ENCODE measurements at places on chromosomes 11 and 22. TPM values are rescaled to one million over a fixed set of nuclear protein-coding genes. Genes with fewer than 3 reads are reported as not detected.

- no peak for DNase-seq
Observed at GRCh38 chr22:18983120-18983651, 47.1 kb upstream of the PRODH start.

- peak; percentile 92 for DNase-seq
Observed at GRCh38 chr11:95831198-95831883, 41.0 kb downstream of the CEP57 start.

DNA sequence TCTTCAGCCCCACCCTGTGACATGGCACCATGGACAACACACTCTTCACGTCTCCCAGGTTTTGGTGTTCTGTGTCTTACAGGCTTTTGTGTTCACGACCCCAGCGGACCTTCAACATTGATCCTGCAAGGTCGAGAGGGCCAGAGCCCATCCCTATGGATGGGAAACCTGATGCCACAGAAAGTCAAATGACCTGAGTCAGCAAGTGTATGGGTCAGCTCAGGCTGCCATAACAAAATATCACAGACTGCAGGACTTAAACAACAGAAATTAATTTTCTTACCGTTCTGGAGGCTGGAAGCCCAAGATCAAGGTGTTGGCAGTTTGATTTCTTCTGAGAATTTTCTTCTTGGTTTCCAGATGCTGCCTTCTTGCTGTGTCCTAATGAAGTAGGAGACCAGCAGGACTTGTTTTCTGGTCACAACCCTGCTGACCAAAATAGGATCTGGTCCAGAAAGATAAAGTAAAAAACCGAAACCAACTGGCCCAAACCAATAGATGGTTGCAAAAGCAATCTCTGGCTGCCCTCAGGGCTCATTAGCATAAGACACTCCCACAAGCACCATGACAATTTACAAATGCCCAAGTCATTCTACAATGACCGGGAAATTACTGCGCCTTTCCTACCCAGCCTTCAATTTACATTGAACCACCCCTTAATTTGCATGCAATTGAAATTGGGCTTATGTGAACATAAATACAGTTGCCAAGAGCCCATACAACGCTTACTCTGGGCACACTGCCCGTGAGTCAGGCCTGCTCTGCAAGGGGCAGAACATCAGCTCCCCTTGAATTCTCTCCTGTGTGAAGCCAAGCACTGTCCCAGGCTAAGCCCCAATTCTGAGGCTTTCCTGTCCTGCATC is 113.9 kb downstream of the RPS6KA4 start:
- no peak for DNase-seq

DNA sequence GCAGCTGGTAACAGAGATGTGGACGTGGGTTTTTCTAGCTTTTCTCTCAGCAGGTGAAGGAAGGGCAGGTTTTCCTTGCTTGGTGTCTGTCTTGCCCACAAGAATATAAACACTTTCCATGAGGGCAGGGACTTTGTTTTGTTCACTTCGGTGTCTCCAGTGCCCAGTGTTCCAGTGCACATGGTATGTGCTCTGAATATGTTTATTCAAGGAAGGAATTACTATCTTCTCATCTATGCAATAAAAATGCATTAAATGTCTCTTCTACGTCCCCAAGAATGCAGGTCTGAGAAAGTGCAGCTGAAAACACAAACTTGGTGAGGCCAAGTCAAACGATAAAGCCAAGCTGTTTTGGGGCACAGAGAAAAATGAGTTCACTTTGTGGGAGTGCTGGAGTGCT is 56.3 kb upstream of the PLET1 start:
- no peak for DNase-seq

- DNase-seq, result no peak
Observed at GRCh38 chr22:43343262-43343669, at the start of gene SCUBE1. Gene SCUBE1, minus strand, starts transcription at chr22:43343372. Its CDS starts 111 bp downstream, at chr22:43343261.

Gene TSPAN18
- total RNA-seq, result 2.6 TPM

Gene ZNF214
- 8.4 TPM for total RNA-seq

Gene OR51E2
- total RNA-seq, result not detected

GRCh38 chr22:46914481-46914880 is 152.0 kb downstream of the TBC1D22A start:
- DNase-seq, result no peak

DNA sequence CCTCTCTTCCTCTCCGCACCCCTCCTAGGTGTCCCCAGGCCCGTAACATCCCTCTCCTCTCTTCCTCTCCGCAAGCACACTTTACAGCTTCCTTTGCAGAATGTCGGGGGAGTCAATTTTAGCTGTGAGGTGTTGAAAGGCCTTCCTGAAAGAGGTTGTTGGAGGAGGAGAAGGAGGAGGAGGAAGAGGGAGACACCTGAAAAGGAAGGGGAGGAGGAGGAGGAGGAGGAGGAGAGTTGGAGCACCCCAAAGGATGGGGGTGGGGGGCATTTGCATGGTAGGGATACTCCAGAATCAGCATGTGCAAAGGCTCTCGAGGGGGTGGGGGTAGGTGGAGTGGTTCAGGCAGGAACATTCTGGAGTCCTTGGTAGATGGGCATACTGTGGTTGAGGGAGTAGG is 1045.1 kb downstream of the TBC1D22A start:
- DNase-seq, result no peak

Gene EHF
- 43.7 TPM for total RNA-seq

- DNase-seq, result peak; percentile 73
Observed at GRCh38 chr11:110069158-110069737, 23.9 kb upstream of the ZC3H12C start.

DNA sequence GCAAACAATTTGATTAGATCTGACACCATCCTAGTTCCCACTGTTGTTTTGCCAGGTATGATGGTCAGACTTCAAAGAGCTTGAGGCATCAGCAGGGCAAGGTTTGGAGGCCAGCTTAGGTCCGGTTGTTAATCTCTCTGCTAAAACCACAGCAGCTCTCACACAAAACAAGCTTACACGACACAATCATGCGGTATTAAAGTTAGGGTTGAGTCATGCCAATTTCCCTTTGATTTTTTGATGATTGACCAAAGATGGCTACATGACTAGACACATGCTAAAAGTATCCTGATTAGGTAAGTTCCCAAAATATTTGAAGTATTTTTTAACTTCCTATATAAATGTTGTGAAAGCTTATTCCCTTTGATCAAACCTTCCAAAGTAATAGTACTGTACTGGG is 145.9 kb downstream of the ELP4 start:
- peak; percentile 99 for DNase-seq

Gene PARVG
- total RNA-seq, result not detected

- peak; percentile 61 for DNase-seq
Observed at GRCh38 chr11:19422276-19422675, 181.5 kb upstream of the E2F8 start.

DNA sequence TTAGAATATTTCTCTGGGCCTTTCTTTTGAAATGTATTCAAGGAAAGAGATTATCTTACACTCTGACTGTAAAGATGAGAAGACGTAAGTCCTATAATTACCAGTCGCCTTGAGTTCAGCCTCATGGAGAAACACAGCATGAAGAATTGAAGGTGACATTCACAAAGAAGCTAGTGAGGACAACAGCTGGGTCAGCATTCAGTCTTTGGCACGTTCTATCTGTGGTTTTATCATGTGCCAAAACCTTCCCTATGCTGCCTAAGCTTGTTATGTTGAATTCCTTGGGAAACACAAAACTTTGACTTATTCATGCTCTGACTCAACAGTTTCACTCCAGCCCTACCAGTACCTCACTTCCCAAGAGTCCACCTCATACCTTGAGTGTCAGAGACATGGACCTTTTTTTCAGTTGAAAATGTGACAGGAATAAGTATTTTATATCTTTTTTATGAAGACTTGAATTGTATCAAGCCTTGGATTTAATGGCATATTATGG is 198.8 kb upstream of the KIRREL3 start:
- no peak for DNase-seq

Gene LARGE1
- total RNA-seq, result 20.6 TPM

DNA sequence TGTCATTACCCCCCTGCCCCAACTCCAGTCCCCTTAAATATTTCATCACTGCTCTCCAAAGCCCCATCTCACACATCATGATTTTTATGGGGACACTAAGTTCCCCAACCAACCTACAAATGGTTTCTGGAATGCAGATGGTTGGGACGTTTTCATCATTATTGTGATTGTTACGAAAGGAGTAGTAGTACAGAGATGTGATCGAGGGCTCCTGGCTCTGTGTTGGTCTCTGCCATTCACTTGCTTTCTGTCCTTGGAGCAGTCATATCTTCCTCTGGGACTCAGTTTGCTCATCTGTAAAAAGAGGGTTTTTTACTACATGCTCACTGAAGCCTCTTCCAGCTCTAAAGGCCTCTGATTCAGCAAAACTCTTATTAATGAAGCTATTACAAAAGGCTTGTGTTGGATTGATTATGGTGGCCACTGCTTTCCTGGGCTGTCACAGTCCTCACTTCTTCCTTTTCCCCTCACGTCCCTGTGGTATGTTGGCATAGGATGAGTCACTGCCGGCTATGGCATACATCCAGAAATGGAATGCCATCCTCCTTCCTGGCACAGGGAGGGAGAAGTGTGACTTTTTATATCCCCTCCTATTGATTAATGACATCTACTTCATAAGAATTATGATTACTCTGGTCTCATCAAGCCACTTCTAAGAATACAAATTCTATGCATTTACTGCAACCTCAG is 593.7 kb downstream of the METTL15 start:
- DNase-seq, result peak; percentile 72

Gene TRIM51
- total RNA-seq, result not detected

Gene OR10D3
- total RNA-seq, result not detected

Gene SLCO2B1
- 60.3 TPM for total RNA-seq

DNA sequence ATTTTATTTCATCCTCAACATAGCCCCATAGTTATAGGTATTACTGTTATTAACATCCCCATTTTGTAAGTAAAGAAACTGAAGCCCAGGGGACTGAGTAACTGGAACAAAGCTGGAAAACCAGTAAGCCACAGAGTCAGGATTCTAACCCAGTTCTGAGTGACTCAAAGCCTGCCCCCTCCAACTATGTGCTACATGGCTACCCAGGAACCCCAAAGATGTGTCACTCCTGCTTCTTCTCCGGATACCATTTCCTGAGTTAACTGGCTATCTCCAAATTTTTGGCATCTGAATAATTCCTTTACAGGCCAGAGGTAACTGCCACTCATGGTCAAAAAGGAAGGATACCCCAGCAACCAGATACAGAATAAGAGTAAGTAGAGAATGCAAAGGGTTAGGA is 43.6 kb downstream of the TENM4 start:
- DNase-seq, result no peak

Gene CCDC116
- not detected for total RNA-seq

Gene PDGFB
- total RNA-seq, result 66.9 TPM

GRCh38 chr22:27801202-27801615 is 347 bp downstream of the MN1 start:
- DNase-seq, result no peak

DNA sequence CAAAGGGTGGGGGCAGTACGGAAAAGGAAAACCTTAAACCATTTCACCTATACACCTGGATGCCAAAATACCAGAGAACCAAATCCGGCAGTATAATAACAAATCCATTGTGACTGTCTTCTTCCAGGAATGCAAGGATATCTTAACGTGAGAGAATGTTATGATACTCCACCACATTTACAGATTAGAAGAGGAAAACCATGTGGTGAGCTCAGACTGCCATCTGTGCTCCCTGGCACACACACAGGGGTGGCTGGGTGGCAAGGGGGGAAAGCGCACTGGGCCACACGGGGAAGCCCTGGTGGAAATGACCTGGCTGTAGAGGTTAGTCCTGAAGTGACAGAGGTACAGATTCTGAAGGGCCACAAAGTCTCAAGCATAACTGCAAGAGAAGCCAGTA is 9.9 kb downstream of the EIF1AD start:
- DNase-seq, result no peak

- no peak for DNase-seq
Observed at GRCh38 chr22:39712751-39713525, 142.4 kb downstream of the CACNA1I start.

DNA sequence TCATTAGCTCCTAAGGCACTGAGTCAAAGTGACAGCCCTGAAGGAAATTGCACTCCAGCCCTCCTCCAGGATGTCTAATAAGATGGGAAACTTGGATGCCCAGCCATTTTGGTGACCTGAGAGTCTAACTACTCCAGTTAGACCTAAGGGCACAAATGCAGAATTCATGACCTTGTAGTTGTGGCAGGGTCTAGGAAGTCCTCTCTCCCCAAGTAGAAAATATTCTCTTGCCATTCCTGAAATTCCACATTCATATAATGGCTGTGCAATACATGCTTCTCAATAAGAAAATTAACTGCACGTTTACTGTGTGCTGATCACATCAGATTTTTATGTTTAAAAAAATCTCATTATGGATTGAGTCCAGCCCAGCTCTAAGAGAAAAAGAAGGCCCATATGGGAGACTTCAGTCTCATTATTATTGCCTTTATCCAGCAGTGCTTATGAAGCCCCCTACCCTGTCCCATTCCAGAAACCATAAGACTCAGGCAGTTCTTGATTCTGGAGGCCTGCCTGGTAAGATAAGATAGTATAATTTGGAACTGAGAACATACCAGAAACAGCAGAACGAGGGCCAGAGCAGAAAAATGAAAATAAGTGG is 133.7 kb upstream of the LDLRAD3 start:
- DNase-seq, result no peak

- DNase-seq, result no peak
Observed at GRCh38 chr11:134863294-134863693, 451.3 kb upstream of the B3GAT1 start.

Gene TMEM86A
- 18.8 TPM for total RNA-seq

Gene PATE2
- total RNA-seq, result not detected

DNA sequence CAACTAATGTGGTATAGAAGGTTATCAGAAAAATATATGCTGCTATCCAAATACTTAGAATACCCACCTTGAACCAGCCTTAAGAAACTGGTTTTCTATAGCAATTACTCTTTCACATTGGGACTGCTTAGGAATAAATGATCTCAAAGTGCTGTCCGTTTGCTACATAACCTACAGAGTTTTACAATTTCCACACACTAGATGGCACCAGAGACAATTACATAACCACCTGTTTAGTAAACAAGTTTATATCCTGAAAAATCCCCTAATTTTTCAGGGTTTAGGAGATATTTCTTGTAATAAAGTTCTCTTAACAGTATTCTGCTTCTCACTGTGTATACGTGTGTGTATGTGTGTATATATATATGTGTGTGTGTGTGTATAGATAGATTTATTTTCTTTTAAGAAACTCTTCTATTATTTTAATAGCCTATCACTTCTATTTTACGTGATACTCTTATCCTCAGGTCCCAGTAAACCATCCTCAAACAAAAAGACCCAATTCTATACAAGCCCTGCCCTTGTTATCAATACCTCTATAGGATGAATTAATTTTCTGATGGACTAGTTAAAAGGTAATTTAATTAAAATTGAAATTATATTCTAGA is 6.7 kb upstream of the OR5I1 start:
- peak; percentile 40 for DNase-seq

Measured in renal cortical epithelial cell (primary cell).